Stimulated activated CD4-positive, alpha-beta T cell treated with anti-CD3 and anti-CD28 coated beads, Interleukin-12 subunit alpha, Interleukin-12 subunit beta, amount 100 ng/mL, for 24 hours (primary cell): ENCODE measurements at places on chromosomes 11 and 22.

DNA sequence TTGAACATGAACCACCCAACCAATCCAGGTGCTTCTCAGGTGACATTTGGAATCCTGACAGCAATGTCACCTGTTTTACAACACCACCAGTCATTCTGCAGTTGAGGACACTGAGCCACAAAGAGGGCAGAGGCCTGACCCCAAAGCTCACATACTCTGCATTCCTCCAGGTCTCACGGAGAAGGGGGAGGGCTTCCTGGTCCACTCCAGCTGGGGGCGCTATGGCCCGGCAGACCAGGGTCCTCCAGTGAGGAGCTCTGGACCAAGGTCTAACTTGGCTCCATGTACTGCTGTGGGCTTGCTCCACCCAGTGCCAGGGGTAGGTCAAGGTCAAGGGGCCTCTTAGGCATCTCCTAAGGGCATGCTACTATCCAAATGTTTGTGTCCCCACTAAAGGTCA is 1.5 kb upstream of the PNPLA3 start:
- DNase-seq: no peak

- DNase-seq: no peak
Measured at GRCh38 chr11:117188620-117189081, 10.1 kb downstream of the SIDT2 start.

- no peak for DNase-seq
Measured at GRCh38 chr22:45157907-45158306, 5.8 kb upstream of the NUP50 start.

DNA sequence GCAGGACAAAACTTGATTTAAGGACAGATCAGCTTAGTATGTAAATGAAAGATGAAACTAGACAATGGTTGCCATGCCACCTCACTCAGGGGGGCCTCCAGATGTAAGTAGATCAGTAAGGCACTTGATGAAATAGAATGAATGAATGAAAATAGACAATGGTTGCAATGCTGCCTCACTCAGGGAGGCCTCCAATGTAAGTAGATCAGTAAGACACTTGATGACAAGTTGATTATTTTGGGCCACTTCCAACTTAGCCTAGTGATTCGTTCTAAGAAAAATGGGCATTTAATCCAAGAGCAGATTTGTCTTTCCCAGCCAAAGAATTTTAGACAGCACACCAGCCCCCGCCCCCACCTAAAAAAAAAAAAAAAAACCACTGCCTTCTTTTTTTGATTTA is 19.2 kb upstream of the SLC5A12 start:
- no peak for DNase-seq

DNA sequence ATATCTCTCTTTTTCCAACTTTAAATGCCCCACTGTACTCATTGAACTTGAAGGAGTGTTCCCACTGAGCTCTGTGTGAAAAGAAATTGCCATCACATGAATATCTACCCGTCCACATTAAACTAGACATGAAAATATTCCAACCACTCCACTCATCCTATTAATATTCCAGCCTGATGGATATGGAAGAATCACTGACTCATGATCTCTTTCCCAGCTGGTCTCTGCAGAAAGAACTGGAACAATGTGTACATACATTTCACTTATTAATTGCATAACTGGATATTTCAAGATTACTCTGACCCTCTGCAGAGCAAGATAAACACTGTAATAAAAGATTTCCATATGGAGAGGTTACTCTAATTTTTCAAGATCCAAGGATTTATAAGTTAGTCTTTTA is 711.1 kb upstream of the LRRC4C start:
- DNase-seq: no peak
